Fibroblast of gingiva (primary cell): ENCODE measurements at places on chromosomes 5 and 9.

- DNase-seq, result no peak
These were observed 301.6 kb downstream of the ISL1 start for GRCh38 chr5:51684794-51685355.

- DNase-seq, result no peak
These were observed 533.3 kb downstream of the CDH12 start for GRCh38 chr5:22319798-22320197.

GRCh38 chr5:20572614-20573013 lies 584.6 kb upstream of the CDH18 start:
- DNase-seq, result no peak

GRCh38 chr9:106981396-106982287 lies 118.7 kb downstream of the ZNF462 start:
- no peak for DNase-seq

DNA sequence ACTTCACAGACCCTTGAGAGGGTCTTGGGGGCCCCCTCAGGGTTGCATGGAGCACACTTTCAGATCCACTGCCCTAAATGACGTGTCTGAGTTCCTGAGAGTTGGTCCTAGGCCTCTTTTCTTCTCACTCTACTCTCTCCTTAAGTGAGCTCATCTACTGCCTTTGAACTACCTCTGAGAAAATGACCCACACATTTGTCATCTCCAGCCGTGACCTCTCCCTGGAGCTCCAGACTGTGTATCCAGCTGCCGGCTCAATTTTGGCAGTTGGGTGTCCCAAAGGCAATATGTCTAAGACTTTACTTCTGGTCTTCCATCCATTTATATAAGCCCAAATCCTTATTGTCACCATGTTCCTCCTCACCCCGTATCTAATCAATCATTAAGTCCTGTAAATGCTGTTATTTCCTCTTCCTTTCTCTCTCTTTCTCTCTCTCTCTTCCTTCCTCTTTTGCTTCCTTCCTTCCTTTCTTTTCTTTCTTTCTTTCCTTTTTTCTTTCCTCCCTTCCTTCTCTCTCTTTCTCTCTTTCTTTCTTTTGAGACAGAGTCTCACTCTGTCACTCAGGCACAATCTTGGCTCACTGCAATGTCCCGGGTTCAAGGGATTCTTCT lies 51.2 kb upstream of the HSPA9 start:
- DNase-seq, result no peak
